ENCODE measurements at places on chromosomes 3 and 15.

- no peak for DNase-seq
Observed at GRCh38 chr3:124761935-124762660, 31.8 kb downstream of the UMPS start.

- no peak for DNase-seq
Observed at GRCh38 chr15:39281094-39281493, 299.8 kb upstream of the THBS1 start.

DNA sequence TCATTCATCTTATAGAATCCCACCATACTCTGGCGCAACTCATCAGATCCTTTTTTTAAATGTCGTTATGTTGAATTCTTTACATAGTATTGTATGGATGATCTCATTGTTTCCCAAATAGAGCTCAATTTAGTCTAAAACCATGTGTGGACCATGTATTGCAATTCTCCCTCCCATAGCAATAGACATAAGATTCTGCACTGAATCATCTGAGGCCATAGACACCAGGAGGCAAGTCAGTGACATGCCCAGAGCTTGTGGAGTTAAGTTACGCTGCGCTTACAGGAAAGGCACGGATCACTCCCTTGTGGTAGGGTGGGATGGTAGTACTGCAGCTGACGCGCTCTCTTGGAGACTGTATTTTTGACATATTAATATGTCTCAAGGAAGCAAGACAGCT lies 211.0 kb downstream of the GABRB3 start:
- no peak for DNase-seq

- DNase-seq, result no peak
Observed at GRCh38 chr3:192896208-192896607, 21.4 kb downstream of the MB21D2 start.

DNA sequence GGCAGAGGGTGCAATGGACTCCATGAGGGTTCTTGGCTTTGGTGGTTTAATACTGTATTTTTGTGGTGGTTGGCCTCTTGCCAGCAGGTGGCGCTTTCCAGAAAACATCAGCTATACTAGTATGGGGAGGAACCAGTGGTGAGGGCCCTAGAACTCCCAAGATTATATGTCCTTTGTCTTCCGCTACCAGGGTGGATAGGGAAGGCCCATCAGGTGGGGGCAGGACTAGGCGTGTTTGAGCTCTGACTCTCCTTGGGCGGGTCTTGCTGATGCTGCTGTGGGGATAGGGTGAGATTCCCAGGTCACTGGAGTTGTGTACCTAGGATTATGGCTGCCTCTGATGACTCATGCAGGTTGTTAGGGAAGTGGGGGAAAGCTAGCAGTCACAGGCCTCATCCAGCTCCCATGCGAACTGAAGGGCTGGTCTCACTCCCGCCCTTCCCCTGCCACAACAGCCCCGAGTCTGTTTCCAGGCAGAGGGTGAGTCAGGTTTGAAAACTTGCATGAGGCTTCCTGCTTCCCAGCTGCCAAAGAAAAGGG lies 357.7 kb downstream of the OTOL1 start:
- DNase-seq, result no peak

DNA sequence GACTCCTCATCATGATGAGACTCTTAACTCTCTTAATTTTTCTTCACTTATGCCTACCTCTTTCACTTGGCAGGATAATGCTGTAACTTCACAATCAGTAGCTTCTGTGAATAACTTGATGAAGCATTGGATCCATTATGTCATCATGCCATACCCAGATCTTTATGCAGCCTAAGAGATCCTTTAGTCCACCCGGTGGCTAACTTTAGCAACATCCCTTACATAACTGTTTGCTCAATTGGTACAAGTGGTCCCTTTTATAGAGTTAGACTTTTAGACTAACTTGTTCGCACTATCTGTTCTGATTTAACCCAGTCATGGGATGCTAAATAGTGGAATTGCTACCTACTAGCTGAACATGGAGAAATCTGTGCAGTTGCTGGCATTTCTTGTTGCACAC lies 184.5 kb downstream of the USP13 start:
- DNase-seq, result no peak

Data from activated CD8-positive, alpha-beta memory T cell treated with anti-CD3 and anti-CD28 coated beads for 4 hours (primary cell).